Stimulated activated CD4-positive, alpha-beta T cell treated with anti-CD3 and anti-CD28 coated beads, Interleukin-2, amount 100 ng/mL, for 4 hours (primary cell): ENCODE measurements at places on chromosomes 6 and 20.

DNA sequence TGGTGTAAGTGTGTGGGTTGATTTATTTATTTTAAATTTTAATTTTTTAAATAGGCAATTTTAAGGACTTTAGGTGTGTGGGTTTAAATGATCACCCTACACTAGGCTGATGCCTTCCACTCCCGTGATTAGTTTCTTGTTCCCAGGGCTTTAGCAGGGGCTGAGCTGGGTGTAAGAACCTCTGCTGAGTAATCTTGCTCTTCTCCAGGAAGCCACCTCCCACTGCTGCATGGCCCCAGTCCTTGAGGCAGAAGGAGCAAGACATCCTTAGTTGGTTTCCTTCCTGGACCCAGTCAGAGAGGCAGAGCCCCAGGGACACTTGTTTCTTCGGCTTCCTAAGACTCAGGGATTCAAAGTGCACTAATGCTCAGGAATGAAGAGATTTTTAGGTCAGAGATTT is 19.8 kb upstream of the CDC5L start:
- no peak for DNase-seq

DNA sequence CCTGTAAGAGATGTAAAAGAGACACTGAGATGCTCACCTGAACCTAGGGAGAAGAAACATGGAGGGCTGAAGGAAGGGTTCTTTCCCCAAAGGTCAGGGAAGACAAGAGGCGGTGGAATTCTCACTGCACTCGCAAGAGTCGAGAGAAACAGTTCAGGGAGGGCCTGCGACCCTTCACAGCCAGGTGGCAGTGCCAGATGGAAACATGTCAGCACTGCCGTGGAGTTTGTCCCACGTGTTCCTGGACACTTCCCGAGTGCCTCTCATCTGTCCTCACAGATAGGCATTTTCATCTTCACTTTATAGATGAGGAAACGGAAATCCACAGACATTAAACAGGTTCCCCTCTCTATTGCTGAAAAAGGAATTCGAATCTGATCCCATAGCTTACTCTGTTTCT is 70.4 kb upstream of the SYNJ2 start:
- no peak for DNase-seq

DNA sequence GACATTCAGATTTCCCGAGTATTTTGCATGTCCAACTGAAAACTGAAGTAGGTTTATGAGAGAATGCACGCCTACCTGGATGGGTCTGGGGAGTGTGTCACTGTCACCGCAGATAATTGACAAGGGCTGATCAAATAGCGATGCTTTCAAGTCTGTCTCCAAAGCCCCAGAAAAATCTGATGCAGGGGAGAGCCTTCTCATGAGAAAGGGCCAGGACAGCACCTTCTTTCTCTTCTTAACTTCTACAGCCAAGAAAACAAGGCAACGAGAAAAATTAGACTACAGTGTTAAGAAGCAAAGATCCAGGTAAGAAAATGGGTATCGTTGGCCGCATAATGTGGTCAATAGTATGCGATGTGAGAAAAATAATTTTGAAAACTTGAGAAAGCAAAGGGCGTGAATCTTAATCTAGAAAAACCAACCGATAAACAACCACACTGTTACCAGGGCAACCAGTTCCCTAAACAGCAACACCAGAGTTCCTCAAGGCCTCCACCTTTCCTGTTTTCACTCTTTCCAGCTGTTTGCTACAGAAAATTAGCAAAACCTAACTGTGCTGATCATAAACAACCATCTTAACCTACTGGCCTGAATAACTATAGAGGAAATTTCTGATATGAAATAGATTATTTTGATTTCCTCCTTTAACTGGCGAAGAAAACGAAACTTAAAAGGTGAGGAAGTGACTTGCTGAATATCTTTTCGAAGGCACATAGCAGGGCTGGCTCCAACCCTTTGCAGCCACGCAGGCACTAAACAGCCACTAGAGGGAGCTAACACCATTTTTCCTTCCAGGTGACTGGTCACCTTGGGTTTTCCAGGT is 2.6 kb downstream of the TAGAP start:
- DNase-seq, result peak; percentile 64

- no peak for DNase-seq
Measured at GRCh38 chr20:13333793-13334192, 112.7 kb downstream of the ISM1 start.

GRCh38 chr6:71737953-71738352 is 148.4 kb upstream of the RIMS1 start:
- DNase-seq, result no peak

GRCh38 chr6:38136547-38136946 is 317.0 kb downstream of the ZFAND3 start:
- no peak for DNase-seq
